ENCODE measurements at places on chromosomes 2 and 18. TPM values are rescaled to one million over a fixed set of nuclear protein-coding genes. Genes with fewer than 3 reads are reported as not detected.

The EVX2 gene
- total RNA-seq: not detected

The PSD4 gene
- 13.2 TPM for total RNA-seq

The OR6B2 gene
- not detected for total RNA-seq

The KCNK3 gene
- not detected for total RNA-seq

The DLX1 gene
- total RNA-seq: 0.81 TPM

The PPP1R1C gene
- not detected for total RNA-seq

DNA sequence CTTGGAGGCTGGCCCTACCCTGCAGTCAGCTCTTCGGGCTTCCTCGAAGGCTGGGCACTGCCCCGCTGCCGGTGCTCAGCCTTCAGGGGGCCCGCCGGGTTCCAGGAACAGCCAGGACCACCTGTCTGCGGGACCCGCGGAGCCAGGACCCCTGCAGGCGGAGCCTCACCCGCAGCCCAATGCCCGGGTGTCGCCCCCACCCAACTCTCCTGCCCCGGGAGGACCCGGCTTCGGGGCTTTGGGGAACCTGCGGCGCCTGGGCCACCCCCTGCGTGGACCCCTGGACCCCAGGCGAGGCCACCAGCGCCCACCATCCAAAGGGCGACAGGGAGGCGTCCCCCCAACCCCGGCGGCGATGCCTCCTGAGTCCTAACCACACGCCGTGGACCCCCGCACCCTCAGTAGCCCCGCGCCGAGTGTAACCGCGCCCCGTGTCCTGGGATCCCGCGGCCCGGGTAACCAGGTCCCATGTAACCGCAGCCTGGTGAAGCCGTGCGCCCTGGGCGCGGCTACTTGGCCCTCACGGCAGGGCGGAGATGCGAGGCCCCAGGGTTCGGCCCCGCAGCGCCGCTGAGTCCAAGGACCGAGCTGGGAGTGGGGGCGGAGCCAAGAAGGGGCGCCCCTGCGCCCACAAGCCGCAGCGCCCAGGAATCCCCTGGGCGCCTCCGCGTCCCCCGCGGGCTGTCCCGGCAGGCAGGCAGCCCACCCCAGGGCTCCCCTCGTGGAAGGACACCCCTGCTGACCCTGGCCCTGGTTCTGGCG, 11.0 kb upstream of the UBE2F start:
- peaks cover 6% of the 10 kb centered on the region for H3K4me1 ChIP-seq
- H3K27me3 ChIP-seq: no peaks in the 10 kb centered on the region
- H3K36me3 ChIP-seq: no peaks in the 10 kb centered on the region
- no peak for DNase-seq
- no peak overlapping the region for H3K27ac ChIP-seq
- no peak overlapping the region for H3K4me3 ChIP-seq

DNA sequence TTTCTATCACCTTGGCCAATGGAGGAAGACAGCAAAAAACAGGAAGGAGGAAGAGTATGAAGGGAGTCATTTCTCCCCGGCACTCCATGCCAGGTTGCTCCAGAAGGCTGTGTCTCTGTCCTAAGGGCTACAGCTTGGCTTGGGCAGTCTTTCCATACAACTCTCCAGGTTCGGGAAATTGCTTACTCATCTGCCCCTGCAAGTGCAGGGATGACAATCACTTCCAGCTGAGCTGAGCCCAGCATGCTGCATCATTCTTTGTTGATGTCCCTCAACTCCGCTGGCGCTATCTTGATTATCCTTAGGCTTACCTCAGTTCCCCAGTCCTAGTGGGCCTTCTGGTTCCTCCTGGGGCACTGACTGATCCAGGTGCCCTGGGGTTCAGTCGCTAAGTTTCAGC, 86.9 kb upstream of the COPS8 start:
- no peak for DNase-seq
- H3K4me1 ChIP-seq: peaks cover 6% of the 10 kb centered on the region
- no peak overlapping the region for H3K27ac ChIP-seq
- peaks cover 45% of the 10 kb centered on the region for H3K27me3 ChIP-seq
- H3K36me3 ChIP-seq: no peaks in the 10 kb centered on the region
- no peak overlapping the region for H3K4me3 ChIP-seq

GRCh38 chr2:240149943-240150784, 9.7 kb upstream of the OTOS start:
- H3K36me3 ChIP-seq: no peaks in the 10 kb centered on the region
- no peak overlapping the region for H3K27ac ChIP-seq
- peaks cover 37% of the 10 kb centered on the region for H3K27me3 ChIP-seq
- H3K4me1 ChIP-seq: no peaks in the 10 kb centered on the region

DNA sequence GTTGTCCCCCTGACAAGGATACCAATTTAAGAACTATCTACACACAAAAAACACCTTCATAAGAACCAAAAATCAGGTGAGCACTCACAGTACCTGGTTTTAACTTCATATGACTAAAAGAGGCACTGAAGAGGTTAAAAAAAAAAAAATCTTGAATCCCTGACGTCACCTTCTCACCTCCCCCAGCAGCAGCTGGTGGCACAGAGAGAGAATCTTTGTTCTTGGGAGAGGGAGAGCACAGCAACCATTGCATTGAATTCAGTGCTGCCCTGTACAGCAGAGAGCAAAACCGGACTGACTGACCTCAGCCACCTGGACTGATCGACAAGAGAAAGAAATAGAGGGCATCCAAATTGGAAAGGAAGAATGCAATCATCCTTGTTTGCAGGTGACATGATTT, 566.0 kb downstream of the TMX3 start:
- no peaks in the 10 kb centered on the region for H3K36me3 ChIP-seq
- H3K27me3 ChIP-seq: no peaks in the 10 kb centered on the region
- no peak for DNase-seq
- peaks cover 5% of the 10 kb centered on the region for H3K4me1 ChIP-seq
- no peak overlapping the region for H3K4me3 ChIP-seq

- no peaks in the 10 kb centered on the region for H3K27me3 ChIP-seq
- peak overlapping the region; percentile 42 for H3K27ac ChIP-seq
- peaks cover 14% of the 10 kb centered on the region for H3K36me3 ChIP-seq
- no peak for DNase-seq
These were observed 725 bp downstream of the SLC66A2 start for GRCh38 chr18:79950515-79951341.

GRCh38 chr18:48634491-48634890, 95.7 kb downstream of the CTIF start:
- no peak for DNase-seq
- peaks cover 6% of the 10 kb centered on the region for H3K4me1 ChIP-seq
- no peaks in the 10 kb centered on the region for H3K27me3 ChIP-seq
- H3K4me3 ChIP-seq: no peak overlapping the region
- no peak overlapping the region for H3K27ac ChIP-seq
- H3K36me3 ChIP-seq: peaks cover 14% of the 10 kb centered on the region

DNA sequence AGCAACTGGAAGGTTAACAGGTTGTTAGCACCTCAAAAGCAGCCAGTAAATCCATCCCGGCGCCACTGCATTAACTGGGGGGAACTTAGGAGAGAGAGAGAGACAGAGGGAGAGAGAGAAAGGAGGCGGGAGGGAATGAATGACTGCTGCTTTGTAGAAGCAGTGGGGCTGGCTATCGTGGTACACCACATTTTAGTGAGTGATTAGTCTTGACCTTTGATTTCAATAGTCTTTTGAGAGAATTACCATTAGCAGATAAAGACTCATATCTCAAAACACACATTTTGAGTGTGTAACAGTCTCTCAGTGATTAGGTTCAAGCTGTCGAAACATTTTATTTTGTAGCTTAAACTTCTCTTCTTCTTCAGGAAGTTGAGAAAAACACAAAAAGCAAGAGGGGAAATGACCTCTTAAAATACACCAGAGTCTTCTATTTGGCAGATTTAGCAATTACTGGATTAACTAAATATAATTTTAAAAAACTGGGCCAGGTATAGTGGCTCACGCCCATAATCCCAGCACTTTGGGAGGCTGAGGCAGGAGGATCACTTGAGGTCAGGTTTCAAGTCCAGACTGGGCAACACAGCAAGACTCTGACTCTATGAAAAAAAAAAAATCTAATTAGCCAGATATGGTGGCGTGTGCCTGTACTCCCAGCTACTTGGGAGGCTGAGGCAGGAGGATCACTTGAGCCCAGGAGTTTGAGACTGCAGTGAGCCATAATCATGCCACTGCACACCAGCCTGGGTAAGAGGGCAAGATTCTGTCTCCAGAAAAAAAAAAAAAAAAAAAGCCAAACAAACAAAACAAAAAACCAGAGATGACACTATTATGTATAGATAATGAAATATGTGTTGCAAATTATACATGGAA, 22.0 kb upstream of the PNO1 start:
- H3K4me1 ChIP-seq: no peaks in the 10 kb centered on the region
- H3K36me3 ChIP-seq: peaks cover 46% of the 10 kb centered on the region

- H3K27ac ChIP-seq: no peak within 1 kb of the TSS
- H3K27me3 ChIP-seq: peaks cover 22% of the 10 kb centered on the region
- H3K4me3 ChIP-seq: peak within 1 kb of the TSS; percentile 82
- peak; percentile 84 for DNase-seq
These were observed at the start of gene PLEKHH2 for GRCh38 chr2:43637030-43637803. PLEKHH2 (plus strand) TSS chr2:43637260; CDS start chr2:43644674, 7,414 bp downstream.

- no peaks in the 10 kb centered on the region for H3K36me3 ChIP-seq
- no peaks in the 10 kb centered on the region for H3K27me3 ChIP-seq
- no peak for DNase-seq
- no peak overlapping the region for H3K4me3 ChIP-seq
- H3K27ac ChIP-seq: no peak overlapping the region
These were observed 110.6 kb upstream of the UXS1 start for GRCh38 chr2:106304612-106305184.

GRCh38 chr18:41042866-41043265, 912.2 kb upstream of the PIK3C3 start:
- no peak overlapping the region for H3K27ac ChIP-seq
- peaks cover 6% of the 10 kb centered on the region for H3K4me1 ChIP-seq
- H3K36me3 ChIP-seq: no peaks in the 10 kb centered on the region
- no peak overlapping the region for H3K4me3 ChIP-seq
- DNase-seq: no peak

DNA sequence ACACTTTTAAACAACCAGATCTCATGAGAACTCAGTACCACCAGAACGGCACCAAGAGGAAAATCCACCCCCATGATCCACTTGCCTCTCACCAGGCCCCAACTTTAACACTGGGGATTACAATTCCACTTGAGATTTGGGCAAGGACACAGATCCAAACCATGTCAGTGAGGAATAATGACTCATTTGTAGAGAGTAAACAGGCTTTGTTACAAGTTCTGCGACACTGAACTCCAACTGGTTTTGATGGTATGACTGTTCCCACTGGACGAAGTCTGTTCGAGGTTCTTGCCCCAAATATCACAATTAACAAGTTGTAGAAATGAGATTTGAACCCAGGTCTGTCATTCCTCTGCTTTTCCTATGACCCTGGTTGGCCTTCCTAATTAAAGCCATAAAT, 718.1 kb upstream of the ID2 start:
- H3K27me3 ChIP-seq: no peaks in the 10 kb centered on the region
- no peak overlapping the region for H3K27ac ChIP-seq
- DNase-seq: no peak
- H3K4me1 ChIP-seq: no peaks in the 10 kb centered on the region

GRCh38 chr2:42186945-42187632, 17.9 kb downstream of the EML4 start:
- no peak overlapping the region for H3K27ac ChIP-seq
- H3K27me3 ChIP-seq: no peaks in the 10 kb centered on the region
- peaks cover 6% of the 10 kb centered on the region for H3K4me1 ChIP-seq
- DNase-seq: no peak
- no peak overlapping the region for H3K4me3 ChIP-seq

DNA sequence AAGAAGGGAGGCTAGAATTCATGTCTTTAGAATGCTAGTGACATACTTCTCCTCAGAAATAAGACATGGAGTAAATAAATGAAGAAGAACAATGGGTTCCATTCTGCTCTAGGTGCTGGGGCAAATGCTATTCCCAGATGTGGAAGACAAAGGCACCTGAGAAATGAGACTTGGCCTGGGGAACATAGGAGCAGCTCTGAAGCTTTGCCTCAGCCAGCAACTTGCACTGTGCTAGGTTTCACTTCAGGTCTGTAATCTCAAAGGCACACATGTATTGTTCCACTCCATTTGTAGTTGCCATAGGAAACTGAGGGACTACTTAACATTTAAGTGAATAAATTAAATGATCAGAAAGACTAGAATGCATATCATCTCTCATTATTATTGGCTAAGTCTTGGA, 538.9 kb upstream of the REG3G start:
- no peak overlapping the region for H3K27ac ChIP-seq
- H3K4me3 ChIP-seq: peak overlapping the region; percentile 50
- no peaks in the 10 kb centered on the region for H3K36me3 ChIP-seq
- no peak for DNase-seq
- no peaks in the 10 kb centered on the region for H3K27me3 ChIP-seq
- no peaks in the 10 kb centered on the region for H3K4me1 ChIP-seq

- H3K36me3 ChIP-seq: peaks cover 8% of the 10 kb centered on the region
- no peak for DNase-seq
- H3K4me3 ChIP-seq: no peak overlapping the region
- H3K27me3 ChIP-seq: no peaks in the 10 kb centered on the region
- H3K27ac ChIP-seq: no peak overlapping the region
These were observed 70.1 kb downstream of the KIDINS220 start for GRCh38 chr2:8767324-8767723.

Measured in MCF 10A (cell line).